ENCODE measurements at places on chromosomes 3 and 15.

- no peak for DNase-seq
Observed at GRCh38 chr3:62110443-62111225, 262.7 kb downstream of the FEZF2 start.

GRCh38 chr15:48811325-48811958 is 573 bp upstream of the CEP152 start:
- DNase-seq = no peak

GRCh38 chr3:135246027-135246426 is 451.0 kb downstream of the EPHB1 start:
- DNase-seq = no peak

DNA sequence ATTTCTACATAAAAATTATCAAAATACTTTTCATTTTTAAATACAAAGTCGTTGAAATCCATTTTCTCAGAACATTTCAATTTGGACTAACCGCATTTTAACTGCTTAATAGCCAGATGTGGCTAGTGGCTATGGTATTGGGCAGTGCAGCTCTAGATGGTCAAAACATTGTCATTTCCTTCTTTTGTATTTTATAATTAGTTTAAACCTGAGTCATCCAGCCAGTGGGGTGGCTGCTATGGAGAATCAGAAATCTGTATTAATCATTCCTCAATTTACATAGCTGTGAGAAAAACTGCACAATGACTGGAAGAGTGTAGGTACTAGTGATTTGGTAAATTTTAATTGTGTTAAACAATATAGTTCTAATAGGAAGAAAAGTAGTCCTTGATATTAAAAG is 245.3 kb downstream of the PDZRN3 start:
- DNase-seq = peak; percentile 62

GRCh38 chr3:149271669-149272068 is 50.0 kb upstream of the CP start:
- no peak for DNase-seq

GRCh38 chr3:107897471-107898061 is 193.3 kb downstream of the CD47 start:
- peak; percentile 52 for DNase-seq

GRCh38 chr15:59396679-59397078 is 24.0 kb upstream of the MYO1E start:
- no peak for DNase-seq

DNA sequence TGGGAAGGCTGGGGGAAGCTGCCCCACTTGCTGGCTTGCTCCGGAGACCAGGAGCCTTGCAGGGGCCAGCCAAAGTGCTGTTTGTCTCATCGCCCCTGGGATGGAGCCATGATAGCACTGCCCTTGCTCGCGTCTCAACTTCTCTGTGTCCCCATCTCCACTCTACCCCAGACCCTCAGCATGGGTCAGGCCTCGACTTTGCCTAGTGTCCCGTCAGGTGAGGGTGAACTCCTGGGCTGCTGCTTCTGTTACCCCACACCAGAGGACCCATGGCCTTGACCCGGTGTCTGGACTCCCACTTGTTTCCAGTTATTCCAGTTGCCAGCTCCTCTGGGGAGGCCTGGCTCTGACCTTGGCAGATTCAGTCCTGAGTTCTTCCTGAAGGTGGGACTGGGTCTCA is 36.5 kb upstream of the DUSP7 start:
- no peak for DNase-seq

- DNase-seq = no peak
Observed at GRCh38 chr15:48383031-48383430, 51.8 kb downstream of the DUT start.

DNA sequence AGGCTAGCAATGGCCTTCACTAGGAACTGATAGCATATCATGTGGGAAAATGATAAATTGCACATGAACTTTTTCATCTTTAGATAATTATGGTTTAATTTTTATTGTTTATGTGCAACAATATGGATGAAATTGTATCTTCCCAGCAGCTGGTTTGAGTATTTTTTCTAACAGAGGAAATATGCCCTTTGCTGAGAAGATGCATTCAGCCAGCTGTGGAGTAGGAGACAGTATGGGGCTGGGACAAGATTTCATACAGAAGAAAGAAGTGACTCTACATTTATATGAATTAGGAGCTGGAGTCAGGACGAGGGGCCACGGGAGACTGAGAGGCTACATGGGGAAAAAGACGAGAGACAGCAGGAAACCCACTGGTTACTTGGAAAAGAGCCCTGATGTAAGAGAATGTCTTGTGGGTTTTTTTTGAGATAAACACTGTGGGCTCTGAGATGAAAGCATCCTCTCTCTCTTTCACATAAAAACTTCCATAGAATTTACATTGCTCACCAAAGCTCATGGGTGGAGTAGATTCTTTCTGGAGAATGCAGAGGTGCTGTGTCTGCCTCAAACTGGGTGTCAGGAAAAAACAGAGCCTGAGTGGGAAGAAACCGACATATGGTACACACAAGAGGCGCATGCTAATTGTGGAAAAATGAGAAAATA is 115.2 kb upstream of the PDZRN3 start:
- no peak for DNase-seq

All from foreskin fibroblast (primary cell).